ENCODE measurements at places on chromosomes 5 and 9.

GRCh38 chr9:128920381-128921058, at the start of gene PHYHD1:
Gene PHYHD1 (plus strand): TSS chr9:128920982. CDS start chr9:128922324, 1,342 bp downstream.
- peak; percentile 90 for DNase-seq

DNA sequence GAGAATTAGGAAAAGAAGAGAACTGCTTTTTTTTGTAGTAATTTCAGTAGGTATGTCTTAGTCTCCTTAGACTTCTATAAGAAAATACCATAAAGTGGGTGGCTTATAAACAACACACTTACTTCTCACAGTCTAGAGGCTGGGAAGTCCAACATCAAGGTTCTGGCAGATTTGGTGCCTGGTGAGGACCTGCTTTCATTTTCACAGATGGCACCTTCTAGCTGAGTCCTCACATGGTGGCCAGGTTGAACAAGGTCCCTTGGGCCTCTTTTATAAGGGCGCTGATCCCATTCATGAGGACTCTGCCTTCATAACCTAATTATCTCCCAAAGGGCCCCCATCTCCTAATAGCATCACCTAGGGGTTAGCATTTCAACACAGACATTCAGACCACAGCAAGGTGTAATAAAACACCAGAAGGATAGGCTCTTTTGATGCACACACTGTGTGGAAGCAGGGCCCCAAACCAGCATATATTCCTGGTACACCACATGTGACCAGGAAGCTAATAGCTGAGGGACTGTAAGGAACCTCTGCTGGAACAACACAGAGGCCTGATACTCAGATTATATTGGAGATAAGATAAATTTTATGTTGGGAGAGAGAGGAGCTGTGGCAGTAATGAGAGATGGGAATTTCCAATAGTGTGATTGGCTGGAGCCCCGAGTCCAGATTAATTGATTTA, 384.9 kb downstream of the RAB3C start:
- DNase-seq, result no peak

DNA sequence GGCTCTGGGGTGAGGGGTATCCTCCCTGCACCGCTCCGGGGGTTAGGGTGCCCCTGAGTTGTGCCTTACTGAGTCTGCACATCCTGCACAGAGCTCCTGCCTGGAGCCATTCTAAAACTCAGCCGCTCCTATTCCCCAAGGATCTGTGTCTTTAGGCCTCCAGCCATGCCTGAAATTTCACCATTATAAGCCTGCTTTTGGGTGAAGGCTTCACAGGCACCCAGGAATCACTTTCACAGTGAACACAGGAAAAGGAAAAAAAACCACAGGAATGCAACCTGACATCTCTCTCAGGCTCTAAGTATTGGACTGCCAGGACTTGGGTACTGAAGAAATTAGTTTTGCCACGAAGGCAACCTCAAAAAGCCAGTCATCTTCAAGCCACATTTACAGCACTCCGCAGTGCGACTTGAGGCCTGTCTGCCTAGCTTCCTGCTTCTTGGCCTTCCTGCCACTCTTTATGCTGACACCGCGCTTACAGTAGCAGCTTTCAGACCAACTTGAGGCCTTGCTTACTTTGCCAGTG, 30.9 kb downstream of the GALNT10 start:
- no peak for DNase-seq

- peak; percentile 48 for DNase-seq
Measured at GRCh38 chr5:135467871-135468485, 15.8 kb upstream of the TIFAB start.

- peak; percentile 89 for DNase-seq
Measured at GRCh38 chr9:128215491-128216409, 12.6 kb downstream of the DNM1 start.

DNA sequence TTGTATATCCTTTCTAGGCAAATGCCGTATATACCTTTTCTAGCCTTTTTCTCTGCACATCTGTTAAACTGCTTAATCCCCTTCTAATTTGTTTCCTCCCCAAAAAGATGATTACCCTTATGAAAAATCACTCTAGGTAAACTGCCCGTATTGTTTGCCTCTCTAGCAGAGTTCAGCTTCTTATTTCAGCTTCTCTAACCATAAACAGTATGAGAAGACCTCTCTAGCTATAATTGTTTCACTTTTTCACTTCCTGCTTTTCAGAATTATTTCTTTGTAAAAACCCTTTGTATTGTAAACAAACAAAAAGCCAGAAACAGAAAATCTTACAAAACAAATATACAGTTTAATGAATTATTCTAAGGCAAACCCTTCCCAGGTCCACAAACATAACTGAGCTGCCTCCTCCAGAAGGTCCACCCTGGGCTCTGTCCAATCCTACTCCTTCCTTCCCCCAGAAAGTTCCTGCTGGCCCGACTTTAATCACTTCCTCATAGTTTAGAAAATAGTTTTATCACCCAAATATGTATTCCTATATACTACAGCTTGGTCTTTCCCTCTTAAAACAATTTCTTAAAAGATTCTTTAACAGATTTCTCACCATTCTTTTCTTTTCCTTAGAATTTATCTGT, 158.1 kb downstream of the FGF1 start:
- DNase-seq, result no peak

DNA sequence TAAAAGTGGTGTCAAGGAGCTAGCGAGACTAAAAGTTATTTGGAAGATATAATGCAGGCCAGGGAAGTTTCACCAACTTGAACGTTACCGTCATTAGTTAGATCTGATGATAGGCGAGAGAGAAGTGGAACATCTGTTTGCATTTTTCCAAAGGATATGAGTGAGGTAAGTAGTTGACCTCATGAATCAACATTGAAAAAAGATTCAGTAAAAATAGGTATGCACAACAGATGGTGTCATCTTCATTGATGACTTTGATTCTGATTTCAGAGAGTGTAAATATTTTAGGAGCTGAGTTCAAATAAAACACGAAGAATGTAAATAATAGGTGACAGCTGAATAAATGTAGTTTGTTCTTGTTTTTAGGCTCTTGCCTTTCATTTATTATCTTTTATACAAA, 998.9 kb upstream of the CDH6 start:
- no peak for DNase-seq

- no peak for DNase-seq
Measured at GRCh38 chr5:15521381-15522186, 21.6 kb downstream of the FBXL7 start.

DNA sequence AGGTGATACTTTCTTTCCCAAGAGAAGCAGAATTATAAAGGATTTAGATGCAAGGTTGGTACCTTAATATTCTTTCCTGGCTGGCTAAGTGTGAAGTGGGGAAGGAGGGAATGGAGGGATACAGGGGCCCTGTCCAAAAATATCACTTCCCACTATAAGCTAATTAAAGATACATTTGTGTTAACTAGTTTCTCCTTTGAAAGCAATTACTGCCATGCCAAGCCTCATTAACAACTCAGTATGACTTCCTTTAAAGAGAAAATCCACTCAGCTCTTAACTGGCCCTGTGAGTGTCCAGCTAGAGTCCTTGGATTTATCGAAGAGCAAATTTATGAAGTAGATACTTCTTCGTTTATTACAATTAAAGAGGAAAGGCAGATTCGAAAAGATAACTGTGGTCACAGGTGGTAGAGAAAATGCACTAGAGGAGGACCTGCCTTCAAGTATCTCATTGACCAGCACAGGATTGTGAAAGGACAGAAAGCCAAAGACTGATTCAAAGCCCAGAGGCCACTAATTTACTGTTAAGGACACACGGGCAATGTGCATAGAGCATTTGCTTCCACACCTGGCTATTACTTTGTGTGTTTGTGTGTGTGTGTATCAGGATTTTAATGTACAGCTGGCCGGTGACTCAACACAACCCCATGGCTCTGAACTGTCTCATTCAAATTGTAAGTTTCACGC, 11.2 kb upstream of the GLDC start:
- DNase-seq, result no peak

GRCh38 chr5:171513591-171513990, 94.1 kb downstream of the FGF18 start:
- DNase-seq, result no peak

DNA sequence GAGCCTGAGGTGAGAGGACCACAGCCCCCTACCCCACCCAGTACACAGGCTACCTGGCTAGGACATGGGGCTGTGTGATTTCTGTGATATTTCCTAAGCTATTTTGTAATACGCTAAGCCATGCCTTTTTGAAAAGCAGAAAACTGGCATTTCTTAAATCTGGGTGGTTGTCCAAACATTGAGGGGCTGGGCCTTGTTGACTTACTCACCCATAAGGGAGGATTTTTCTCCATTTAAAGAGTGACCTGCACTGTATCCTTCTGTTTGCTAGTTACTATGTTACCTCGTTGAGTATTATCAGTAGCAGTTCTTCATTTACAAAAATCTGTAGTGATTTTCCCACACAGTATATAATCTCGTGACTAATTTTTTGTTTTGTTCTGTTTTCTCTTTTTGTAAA, 117.5 kb upstream of the OTULINL start:
- no peak for DNase-seq

- no peak for DNase-seq
Measured at GRCh38 chr5:125409861-125410536, 663.6 kb upstream of the ZNF608 start.

DNA sequence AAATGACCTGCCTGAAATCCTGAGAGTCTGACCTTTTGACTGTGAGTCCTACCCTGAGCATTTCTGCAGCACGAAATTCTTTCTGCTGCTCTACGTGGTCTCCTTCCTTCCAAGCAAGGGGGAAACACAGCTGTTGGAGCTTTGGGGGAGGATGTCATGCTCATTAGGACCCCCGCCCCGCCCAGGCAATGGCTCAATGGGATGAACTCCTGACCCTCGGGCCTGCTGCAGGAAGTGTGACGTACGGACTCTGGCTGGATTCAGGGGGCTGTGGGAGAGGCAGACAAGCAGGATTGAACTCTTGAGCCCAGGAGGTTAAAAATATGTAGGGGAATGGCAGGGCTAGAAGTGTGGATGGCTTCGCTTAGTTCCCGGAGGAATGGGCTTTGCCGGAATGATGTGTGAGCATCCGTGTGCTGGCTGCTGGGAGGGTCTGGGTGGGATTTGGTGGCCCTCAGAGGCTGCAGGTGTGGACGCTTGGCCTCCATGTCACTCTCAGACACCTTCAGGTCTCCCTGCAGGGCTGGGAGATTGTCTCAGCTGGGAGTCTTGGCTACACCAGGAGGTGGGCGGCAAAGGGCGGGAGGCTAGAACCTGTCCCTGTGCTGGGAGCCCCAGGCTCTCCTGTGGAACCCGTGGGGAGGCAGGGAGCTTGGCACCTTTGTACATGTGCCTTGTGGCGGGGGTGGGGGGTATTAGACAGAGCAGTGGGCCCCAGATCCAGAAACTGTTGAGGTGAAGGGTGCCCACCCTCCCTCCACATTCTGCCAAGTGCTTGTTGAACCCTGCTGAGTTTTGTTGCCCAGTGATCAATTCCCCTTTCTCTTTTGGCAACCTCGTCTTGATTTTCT, 26.3 kb downstream of the STC2 start:
- DNase-seq, result no peak

DNA sequence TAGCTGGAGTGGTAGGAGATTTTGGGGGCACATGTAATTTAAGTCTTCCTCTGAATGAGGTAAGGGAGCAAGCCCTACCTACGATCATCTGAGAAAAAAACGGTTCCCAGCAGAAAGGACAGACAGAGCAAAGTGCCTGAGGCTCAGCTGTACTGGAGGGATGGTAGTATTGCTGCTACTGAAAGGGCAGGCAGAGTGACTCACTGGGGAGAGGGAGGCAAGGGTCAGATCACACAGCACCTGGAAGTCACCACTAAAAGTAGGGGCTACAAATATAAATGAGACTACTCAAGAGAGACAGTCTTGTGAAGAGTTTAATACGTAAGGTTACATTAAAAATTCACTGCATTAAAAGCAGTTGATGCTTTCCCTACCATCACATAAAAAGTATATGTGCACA, 75.9 kb downstream of the NFIB start:
- no peak for DNase-seq

DNA sequence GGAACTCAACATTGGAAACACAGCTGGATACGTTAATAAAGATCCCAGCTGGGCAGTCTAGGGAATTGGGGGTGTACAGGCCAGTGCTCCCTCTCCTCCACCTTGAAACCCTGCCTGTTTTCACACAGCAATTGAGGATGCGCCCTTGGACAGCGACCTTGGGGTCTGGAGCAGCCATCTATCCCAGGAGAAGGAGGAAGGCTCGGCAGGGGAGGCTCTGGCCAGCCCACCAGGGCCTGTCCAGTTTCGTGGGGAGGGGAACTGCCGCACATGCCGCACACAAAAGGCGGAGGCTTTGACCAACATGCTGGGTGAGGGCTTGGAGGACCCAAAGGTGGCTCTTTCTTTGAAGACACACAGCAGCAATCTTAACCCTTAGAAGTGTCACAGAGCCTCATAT, 1.4 kb downstream of the COL23A1 start:
- DNase-seq, result no peak

DNA sequence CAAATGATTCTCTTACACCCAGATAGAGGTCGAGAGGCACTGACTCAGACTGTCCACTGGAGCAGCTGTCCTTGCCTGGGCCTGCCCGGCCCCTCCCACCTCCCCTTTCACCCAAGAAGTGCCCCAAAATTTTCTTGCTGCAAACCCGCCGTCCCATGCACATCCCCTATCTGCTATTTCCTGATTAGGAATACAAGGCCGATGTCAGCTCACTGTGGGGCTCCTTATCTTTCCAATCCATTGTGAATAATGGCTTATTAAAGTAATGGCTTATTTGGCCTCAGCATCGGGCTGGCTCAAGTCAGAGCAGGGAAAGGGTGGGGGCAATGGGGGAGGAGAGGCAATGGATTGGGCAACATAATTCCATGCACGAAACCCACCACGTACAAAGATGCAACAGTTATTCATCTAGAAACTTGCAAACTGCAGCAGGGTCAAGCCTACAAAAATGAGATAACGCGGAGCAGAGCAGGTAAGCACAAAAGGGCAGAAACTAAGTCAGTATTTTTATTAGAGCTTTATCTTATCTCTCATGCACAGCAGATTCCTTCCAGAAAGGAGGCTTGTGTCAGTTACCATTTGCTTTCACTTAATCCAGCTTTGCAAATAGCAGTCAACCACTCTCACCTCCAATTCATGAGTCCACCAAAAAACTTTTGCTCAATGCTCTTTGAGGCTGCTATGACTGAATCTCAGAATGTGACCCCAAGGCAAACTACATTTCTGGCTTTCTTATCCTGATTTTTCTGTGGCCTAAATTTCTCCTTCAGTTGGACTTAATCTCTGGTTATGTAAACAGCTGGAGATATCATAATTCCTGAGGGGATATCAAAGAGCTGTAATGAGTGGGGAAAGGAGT, 138.2 kb upstream of the OSMR start:
- no peak for DNase-seq

- DNase-seq, result no peak
Measured at GRCh38 chr9:38091310-38092199, 22.5 kb upstream of the SHB start.

DNA sequence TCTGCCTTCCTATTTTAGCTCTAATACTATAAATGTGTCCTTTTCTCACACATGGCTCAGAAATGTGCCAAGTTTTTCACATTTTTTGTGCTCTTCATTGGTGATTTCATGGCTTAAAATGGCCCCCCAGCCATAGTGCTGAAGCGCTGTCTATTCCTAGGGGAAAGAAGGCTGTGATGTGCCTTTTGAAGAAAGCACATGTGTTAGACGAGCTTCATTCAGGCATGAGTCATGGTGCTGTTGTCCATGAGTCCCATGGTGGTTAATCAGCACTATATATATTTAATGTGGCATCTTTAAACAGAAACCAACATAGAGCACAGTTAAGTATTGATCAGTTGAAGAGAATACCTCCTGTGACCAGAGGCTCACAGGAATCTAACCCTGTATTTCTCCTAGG, 55.8 kb downstream of the PDE8B start:
- DNase-seq, result no peak

- no peak for DNase-seq
Measured at GRCh38 chr9:16899606-16900005, 29.1 kb upstream of the BNC2 start.
